Kidney epithelial cell (primary cell): ENCODE measurements at places on chromosomes 5 and 9.

DNA sequence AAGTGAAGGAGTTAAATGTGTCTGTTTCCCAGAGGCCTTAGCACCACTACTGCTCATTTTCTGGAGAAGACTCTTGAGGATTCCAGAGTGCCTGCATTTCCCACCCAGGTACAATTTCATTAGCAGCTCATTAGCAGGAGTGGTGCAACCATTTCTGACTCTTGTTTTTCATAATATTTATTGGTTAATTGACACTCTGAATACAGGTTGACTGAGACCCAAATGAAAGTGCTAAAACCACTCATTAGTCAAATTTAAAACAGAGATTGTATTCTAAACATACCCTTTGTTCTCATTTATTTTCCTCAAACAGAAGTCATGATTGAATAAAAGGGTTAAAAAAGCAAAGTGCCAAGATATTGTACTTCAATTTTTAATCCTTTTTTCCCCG, 134.5 kb downstream of the SIL1 start:
- DNase-seq = no peak

DNA sequence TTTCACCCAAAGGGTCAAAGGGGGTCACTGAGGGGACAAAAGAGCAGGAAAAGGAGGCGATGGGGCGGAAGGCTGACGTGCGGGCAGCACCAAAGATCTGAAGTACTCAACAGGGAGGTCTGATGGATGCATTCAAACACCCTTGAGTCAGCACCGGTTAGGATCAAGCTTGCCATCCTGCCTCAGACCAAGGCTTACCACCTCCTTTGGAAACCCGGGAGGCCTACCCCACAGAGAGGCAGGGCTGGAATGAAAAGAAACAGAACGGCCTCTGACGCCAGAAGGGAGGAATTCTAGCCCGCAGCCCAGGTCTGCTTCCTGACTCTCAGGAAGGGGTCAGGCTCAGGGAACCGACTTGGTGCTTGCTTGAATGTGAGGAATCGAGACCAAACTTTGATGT, 125.6 kb downstream of the PAPPA start:
- DNase-seq = no peak

DNA sequence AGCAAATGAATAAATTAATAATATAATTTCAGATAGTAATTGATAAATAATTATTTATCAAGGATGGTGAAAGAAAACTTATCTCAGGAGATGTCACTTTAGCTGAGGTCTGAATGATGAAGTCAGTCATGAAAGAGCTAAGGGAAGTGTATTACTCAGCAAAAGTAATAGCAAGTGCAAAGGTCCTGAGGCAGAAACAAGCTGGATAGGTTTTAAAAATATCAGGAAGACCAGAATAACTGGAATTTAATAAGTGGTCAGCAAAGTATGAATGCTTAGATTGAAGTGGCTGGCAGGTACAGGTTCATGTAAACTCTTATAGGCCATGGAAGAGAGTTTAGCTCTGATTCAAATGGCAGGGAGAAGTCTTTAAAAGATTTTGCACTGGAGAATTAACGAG, 1.0 kb upstream of the NMUR2 start:
- DNase-seq = no peak

DNA sequence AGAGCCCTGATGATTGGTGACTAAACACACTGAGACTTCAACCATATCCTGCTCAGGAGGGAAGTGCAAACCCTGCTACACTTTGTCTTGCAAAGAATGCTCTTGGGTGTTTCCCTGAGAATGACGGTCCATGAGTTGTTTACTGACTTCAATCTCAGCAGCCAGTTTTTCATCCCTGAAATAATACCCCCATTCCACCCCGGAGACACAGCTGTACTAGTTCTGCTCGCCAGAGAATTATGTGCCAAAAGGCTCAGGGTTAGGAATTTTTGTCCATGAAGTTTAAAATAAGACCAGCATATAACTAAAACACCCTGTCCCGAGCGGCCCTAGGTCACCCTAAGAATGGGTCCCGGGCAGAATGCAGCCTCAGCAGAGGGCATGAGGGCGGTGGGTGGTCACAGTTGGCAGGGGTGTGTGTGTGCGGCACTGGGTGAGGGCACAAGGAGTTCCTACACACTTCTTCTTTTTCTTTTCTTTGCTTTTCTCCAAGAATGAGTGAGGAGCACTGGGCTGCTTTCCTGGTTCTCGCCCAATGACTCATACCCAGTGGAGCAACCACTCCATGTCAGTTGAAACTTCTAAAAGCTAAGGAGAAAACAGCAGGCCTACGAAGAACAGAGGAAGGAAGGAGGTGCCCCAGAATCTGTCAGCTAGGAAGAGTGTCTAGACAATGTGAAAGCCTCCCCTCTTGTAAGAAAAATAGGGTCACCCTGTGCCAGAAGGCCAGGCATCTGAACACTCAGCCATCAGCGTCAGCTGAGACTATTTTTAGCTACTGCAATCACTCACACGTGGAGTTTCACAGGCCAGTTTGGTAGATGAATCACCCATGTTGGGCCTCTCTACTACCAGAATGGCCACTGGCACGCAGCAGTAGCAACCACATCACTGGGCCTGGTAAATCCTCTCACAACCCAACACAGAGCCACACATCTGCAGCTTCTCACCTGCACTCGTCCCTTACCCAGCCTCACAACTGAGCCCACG, 105.9 kb downstream of the DPYSL3 start:
- peak; percentile 94 for DNase-seq

GRCh38 chr5:16570121-16570815, 46.5 kb downstream of the RETREG1 start:
- no peak for DNase-seq

- no peak for DNase-seq
Observed at GRCh38 chr5:9524941-9525340, 20.9 kb downstream of the SEMA5A start.

DNA sequence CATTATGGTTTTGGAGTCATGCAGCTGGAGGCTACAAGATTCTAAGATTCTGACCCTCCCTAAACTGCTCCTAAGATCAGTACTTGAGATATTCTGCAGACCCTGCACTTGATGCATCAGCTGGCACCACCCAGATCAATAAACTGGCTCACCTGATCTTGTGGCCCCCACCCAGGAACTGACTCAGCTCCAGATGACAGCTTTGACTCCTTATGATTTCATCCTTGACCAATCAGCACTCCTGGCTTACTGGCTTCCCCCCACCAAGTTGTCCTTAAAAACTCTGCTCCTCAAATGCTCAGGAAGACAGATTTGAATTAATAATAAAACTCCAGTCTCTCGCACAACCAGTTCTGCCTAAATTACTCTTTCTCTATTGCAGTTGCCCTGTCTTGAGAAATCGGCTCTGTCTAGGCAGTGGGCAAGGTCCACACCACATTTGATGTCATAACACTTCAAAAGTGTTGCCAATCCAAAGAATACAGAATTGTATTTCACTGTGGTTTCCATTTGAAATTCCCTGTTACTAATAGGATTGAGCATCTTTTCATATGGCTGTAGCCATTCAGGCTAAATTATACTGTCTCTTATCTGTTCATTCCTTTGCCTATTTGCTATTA, 14.8 kb upstream of the SLC30A5 start:
- DNase-seq = no peak

GRCh38 chr9:107566611-107567061, 77.1 kb upstream of the KLF4 start:
- DNase-seq = no peak

DNA sequence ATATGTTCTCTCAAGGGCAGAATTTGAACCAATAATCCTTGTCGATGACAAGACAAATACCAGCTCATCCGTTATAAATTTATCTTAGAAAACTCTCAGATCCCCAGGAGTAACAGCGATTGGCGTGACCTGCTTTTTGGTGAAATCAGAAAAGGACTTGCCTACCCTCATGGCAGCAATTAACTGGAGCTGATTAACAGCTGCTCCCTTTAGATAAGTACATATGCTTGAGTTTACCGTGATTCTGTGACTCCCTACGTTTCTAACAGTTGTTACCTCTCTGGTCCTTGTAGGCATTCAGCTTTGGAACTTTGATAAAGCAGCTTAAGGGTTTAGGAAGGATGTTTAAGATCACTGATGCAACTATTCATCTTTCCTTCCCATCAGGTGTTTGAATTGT, 2.6 kb downstream of the INVS start:
- no peak for DNase-seq

DNA sequence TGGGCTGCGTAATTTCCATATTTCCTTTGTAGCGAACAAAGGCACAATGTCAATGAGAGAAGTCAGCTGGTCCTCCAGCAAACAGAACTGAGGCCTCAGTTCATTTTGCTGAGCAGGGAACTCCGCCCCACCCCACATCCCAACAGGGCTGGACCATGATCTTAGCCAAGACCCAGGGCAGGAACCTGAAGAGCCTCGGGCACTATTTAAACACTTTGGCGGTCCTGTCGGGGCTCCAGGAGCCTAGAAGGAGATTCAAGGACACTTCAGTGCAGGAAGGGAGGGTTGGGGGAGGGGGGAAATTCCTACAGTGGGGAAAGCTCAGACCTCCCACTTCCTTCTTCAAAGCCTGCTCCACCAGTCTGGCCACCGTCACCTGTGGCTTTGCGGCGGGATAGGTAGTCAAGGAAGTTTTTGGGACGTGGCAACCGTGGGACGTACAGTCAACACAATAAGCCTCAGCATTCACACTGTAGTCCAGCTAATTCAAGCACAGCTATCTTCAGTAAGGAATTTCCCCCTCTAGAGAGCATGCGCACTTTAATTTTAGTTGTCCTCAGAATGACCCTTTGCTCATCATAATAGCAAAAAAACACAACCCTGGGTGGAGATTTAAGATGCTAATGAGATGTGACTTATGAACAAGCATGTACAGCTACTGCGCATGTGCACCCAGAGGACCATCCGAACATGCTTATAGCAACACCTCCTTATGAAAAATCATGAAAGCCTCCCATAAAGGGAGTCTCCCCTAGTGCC, 30.9 kb downstream of the S1PR3 start:
- DNase-seq = peak; percentile 14

DNA sequence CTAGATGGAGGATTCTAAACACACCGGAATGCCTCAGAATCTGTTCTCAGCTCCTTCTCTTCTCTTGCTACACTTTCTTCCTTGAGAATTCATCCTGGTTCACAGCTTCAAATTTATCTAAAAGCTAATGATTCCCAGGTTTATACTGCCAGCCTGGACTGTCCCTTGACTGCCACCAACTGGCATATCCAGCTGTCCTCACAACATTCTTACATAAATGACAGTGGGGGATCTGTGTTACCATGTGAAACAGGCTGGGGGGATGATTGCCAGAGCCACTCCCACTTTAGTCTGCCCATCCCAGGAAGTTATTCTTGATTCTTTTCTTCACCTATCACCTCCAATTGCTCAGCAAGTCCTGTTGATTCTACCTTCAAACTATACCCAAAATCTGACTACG, 27.2 kb upstream of the ZFR start:
- DNase-seq = no peak

GRCh38 chr9:138068601-138069035, 191.0 kb downstream of the CACNA1B start:
- DNase-seq = no peak

DNA sequence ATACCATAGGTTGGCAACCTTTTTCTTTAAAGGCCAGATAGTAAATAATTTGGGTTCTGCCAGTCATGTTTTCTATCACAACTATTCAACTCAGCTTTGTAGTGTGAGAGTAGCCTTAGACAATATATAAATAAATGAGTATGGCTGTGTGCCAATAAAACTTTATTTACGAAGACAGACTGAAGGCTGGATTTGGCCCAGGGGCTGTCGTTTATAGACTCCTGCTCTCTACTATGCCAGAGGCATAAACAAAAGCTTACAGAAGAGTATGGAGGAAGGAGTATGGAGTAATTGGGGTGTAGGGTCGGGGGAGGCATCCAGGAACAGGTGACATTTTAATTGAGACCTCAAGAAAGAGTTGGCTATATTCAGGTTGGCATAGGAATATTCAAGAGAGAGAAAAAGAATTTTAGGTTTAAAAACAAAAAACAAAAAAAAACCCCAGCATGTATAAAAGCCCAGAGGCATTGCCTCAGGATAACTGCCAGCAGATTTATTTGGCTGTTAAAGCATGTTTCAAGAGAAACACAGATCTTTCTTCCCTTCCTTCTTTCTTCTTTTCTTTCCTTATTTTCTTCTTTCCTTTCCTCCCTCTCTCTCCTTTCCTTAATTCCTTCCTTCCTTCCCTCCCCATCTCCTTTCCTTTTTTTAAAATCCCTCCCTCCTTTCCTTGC, 39.9 kb downstream of the SLIT3 start:
- no peak for DNase-seq

- DNase-seq = no peak
Observed at GRCh38 chr5:173283318-173284288, 44.6 kb downstream of the STC2 start.

DNA sequence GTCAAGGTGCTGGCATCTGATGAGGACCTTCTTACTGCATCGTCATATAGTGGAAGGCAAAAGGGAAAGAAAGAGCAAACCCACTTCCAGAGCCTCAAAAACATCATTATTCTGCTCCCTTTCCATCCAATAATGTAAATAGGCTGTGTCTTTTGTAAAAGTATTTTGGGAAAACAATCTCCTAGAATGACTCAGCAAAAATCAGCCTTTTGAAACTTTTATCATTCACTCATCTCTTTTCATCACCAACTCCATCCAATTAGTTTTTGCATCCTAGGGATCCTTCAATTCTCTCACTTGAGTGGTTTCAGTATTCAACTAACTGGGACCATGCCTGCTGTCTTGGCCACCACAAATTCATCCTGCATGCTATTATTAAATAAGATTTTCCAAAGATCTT, 39.8 kb upstream of the TLR4 start:
- no peak for DNase-seq

GRCh38 chr9:80163889-80164288, 592.1 kb downstream of the TLE4 start:
- DNase-seq = no peak

DNA sequence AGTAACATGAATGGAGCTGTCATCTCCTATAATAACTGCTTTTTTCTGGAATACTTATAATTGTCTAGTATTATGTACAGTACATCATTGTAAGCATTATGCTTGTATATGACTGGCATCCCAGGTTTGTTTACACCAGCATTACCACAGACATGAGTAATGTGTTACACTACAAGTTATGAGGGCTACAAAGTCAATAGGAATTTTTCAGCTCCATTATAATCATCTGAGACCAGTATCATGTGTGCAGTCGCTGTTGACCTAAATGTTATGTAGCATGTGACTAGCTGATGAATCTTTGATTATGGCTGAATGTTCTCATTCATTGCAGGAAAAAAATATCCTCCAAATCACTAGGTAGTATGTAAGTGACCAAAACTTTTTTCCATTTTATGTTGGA, 2.2 kb downstream of the ZCCHC9 start:
- no peak for DNase-seq
